ENCODE measurements at places on chromosomes 12 and 14.
A peak's percentile ranks its signal among the peaks of the same experiment; 100 is the strongest.

DNA sequence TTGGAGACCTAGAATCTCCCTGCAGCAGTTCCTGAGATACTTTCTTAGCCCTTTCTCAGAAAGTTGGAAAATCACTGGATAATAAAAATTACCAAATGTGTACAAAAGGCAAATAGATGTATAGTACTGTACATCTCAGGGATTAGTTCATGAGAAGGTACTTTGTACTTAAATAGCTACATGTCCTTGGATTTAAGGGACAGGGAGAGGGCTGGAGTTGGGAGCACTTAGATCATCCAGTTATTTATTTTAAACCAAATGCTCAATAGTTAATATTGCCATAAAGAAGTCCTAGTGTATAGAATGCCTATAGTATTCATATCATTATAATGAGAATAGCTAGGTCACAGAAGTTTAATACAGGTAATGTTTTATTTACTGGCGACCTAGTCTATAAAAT lies 13.4 kb downstream of the CDKN3 start:
- DNase-seq = no peak

DNA sequence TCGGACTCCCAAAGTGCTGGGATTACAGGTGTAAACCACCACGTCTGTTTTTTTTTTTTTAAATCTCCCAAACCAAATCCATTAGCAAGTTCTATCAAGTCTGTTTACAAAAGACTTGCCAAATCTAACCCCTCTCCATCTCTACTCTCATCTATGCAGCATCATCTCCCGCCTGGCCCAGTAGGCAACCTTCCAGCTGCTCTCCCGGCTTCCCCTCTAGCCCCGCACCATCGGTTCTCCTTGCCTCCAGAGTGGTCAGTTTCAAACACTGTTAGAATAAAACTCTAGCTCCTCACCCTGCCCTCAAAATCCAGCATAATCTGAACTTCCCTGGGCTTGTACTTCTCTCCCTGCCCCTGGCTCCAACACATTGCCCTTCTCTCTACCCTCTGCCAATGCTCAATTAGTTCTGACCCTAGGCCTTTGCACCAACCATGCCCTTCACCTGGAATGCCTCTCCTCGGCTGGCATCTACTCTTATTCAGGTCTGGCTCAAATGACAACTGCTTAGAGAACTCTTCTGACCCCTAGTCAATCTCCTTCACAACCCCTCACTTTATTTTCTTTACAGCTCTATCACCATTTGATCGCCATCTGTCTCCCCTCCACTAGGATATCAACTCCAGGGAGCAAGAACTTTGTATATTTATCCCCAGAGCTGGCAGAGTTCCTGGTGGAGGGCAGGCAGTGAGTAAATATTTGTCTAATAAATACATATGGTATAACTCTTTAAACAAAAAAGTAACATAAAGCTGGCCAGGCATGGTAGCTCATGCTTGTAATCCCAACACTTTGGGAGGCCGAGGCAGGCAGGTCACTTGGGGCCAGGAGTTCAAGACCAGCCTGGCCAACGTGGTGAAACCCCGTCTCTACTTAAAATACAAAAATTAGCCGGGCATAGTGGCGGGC lies 4.9 kb downstream of the WSB2 start:
- DNase-seq = no peak

DNA sequence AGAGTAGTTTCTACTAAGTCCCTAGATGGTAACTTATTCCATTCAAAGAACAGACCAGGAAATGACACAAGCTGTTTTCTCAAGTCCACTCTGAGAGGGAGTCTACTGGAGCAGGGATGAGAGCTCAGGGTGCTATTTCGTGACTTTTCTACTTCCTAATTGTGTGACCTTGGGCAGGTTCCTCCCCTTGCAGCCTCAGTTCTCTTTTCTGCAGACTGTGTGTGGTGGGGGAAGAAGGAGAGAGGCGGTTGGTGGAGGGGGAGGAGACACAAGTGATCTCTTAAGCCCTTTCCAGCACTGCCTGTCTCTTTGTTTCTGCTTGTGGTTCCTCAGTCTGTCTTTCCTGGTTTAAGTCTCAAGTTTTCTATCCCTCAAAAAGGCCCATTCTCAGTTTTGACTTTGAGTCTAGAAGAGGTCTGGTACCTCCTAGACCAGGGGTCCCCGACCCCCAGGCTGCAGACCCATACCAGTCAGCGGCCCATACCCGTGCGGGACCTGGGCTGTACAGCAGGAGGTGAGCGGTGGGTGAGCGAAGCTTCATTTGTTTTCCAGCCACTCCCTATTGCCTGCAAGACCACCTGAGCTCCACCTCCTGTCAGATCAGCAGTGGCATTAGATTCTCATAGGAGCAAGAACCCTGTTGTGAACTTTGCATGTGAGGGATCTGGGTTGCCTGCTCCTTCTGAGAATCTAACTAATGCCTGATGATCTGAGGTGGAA lies 10.7 kb downstream of the FGF6 start:
- DNase-seq = no peak

DNA sequence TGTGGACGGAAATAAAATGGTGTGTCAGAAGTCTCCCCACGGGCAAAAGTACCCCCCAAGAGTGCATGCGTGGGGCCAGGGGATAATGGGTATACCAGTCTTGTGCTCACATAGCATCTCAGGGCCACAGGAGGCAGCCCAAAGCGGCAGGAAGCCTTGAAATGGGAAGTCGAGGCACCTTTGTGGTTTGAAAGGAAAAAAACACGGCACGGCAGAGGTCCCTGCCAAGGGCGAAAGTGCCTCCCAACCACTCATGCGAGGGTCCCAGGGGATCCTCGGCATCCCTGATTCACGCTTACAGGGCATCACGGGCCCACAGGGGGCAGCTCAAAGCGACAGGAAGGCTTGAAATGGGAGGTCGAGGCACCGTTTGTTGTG lies 583.2 kb downstream of the ALG10 start:
- no peak for DNase-seq

GRCh38 chr12:19220852-19221466 lies 91.4 kb downstream of the PLEKHA5 start:
- no peak for DNase-seq

DNA sequence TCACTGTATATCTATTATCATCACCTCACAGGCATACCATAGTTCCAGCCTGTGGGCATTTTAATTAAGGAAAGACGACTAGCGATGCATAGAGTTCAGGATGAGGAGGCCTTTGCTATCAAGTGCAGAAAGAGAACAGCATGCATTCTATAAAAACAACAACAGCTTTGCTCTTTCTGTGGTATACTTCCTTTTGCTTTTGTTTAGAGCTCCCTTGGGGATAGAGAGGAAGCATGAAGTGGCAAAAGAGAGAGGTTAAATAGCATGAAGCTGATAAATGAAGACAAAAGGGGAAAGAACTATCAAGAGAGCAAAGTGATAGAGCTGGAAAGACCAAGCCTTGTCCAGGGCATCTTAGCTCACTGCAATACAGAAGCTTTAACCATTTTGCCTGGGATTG lies 23.5 kb downstream of the IFNG-AS1 start:
- DNase-seq = no peak

- DNase-seq = peak; percentile 4
Measured at GRCh38 chr12:40104461-40105264, 1.2 kb downstream of the SLC2A13 start.

DNA sequence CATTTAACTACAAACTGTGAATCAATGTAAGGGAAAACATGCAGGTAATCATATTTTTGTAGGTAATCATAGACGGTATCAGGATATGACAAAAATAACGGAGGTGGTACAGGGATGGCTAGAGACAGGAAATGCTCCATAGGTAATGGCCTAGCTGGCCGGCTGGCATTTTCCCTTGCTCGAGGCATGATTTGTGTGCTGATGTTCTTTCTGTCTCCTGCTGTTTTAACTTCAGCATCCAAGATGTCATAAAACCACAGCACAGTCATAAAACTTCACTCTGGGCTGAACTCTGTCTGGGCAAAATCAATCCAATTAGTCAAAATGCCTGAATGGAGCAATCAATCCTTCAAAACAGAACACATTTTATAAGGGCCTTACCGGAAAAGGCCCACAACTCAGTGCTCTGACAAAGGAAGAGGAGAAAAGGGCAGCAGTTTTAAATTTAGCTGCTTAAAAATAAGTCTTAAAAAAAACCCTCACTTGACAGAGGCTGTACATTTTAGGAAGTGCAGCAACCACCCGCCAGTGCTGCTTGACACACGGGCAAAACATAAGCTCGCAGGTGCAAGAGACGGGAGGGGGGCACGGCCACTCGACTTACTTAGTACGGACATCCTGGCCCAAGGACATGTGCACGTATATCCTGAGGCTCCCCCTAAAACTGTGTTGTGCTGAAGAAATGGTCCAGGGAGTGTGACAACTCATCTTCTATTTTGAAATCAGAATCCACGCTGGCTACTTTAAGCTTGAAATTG lies 40.5 kb upstream of the GPR68 start:
- DNase-seq = no peak

- DNase-seq = no peak
Measured at GRCh38 chr12:109818905-109819500, 14.2 kb downstream of the TRPV4 start.

DNA sequence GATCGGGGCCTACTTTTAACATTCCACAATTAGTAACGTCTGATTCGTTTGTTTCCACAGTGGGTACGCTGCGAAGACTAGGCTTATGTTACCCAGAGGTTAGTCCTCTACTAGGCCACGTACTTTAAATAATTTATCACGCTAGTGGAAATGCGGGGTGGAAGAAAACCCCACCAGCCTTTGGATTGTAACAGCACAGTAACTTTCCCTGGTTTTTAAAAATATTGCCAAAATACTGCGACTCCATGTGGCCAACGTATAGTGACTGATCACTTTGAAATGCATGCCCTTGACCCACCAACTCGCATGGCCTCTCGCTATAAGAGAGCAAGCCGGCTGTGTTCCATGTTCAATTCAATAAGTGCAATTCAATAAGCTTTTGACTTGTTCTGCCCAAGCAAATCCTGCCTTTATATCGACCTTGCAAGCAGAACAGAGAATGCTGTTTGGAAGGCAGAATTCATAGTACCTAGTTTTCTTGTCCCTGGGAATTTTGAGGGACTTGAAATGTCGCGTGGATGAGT lies 882 bp upstream of the GTF2A1 start:
- no peak for DNase-seq

DNA sequence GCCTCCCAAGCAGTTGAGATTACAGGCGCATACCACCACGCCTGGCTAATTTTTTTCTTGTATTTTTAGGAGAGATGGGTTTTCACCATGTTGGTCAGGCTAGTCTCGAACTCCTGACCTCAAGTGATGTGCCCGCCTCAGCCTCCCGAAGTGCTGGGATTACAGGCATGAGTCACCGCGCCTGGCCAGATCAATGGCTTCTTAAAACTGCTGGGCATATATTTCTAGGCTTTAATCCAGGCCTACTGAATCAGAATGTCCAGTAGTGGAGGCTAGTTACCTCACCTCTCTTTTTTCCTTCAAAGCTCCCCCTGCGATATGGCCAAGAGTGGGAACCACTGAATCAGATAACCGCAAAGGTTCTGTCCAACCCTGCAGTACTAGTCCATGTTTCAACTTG lies 17.1 kb downstream of the POU6F1 start:
- no peak for DNase-seq
